Activated T-cell treated with anti-CD3 and anti-CD28 coated beads, Interleukin-2, amount 50 U/mL, for 4 hours (primary cell): ENCODE measurements at places on chromosomes 5 and 9. TPM values are rescaled to one million over a fixed set of nuclear protein-coding genes. Genes with fewer than 3 reads are reported as not detected.

GRCh38 chr5:140054086-140054689 is 11.1 kb upstream of the NRG2 start:
- no peak for DNase-seq

- DNase-seq = no peak
These were observed 105.2 kb downstream of the ZNF608 start for GRCh38 chr5:124641154-124641792.

DMRTA1 gene
- not detected for total RNA-seq

SPINK7 gene
- not detected for total RNA-seq

DNA sequence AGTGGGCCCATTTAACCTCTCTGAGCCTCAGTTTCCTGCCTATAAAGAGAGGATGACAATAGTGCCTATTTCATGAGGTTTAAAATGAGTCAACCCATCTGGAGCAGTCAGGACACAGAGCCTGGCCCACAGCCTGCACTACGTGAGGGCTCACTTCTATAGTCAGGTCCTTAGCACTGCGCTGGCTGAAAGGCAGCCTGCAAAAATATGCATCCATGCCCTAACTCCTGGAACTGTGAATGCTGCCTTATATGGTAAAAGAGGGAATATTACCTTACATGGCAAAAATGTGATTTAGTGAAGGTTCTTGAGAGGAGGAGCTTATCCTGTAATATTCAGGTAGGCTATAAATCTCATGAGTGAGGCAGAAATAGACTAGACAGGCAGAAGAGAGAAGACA is 98.5 kb downstream of the GABBR2 start:
- DNase-seq = no peak
